Stimulated activated CD4-positive, alpha-beta T cell treated with anti-CD3 and anti-CD28 coated beads, Interleukin-15, amount 100 ng/mL, for 1 hour (primary cell): ENCODE measurements at places on chromosomes 11 and 22.

DNA sequence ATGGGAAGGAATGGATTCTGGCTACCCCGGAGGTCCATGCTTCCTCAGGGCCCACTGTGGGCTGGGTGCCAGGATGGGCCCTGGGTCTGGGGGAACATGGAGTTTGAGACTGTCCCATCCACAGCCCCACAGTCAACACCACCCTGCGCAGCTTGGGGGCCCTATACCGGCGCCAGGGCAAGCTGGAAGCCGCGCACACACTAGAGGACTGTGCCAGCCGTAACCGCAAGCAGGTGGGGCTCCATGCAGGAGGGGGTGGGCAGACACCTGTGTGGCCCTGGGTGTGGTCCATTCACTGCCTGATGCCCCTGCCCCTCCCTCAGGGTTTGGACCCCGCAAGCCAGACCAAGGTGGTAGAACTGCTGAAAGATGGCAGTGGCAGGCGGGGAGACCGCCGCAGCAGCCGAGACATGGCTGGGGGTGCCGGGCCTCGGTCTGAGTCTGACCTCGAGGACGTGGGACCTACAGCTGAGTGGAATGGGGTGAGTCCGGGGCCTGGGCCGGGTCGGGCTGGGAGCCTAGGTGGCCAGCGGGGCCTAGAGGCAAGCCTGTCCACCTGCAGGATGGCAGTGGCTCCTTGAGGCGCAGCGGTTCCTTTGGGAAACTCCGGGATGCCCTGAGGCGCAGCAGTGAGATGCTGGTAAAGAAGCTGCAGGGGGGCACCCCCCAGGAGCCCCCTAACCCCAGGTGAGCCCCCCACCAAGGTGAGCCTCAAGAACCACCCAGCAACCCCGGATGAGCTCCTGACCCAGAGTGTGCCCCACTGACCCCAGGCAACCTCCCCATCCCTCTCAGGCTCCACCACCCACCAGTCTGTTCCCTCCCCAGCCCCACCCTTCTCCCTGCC lies 2.7 kb upstream of the RAB1B start:
- DNase-seq: no peak

GRCh38 chr22:35961480-35962295 lies 66.9 kb downstream of the RBFOX2 start:
- DNase-seq: no peak

GRCh38 chr11:3188496-3189195 lies 23.5 kb upstream of the OSBPL5 start:
- no peak for DNase-seq

GRCh38 chr11:97525273-97525672 lies 1135.5 kb downstream of the JRKL start:
- DNase-seq: no peak

GRCh38 chr11:125638315-125638714 lies 13.4 kb downstream of the CHEK1 start:
- DNase-seq: no peak

DNA sequence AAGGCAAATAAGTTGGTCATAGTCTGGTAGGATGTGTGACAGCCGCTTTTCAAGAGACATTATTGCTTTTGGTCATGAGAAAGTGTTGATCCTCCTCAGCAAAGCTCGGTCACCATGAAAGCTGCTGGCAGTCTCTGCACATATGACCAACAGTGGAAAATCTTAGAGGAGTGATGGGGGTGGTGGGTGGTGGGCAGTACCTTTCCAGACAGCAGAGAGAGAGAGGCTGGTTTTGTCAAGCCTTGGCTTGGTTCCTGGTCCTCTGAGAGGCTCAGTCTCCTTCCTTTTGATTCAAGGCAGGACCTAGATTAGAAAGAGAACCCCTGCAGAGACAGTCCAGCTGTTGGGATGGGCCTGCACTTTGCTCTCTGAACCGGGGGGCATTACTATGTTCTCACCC lies 20.0 kb upstream of the VSIG10L2 start:
- DNase-seq: no peak

DNA sequence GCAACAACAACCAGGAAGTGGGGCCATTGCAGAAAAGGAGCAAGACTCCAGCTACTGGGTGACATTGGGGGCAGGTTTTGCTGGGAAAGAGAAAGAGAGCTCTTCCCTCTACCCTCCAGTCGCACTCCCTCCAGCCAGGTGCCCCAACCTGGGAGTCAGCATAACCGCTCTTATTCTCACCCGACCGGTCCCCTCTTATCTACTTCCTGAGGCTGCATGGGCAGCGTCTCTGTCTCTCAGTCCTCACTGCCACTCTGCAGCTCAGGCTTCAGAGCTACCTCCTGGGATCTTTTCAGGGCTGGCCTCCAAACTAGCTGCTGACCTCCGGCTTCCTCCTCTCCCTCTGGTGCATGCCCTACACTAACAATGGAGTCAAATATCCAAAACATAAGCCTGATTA lies 5.1 kb downstream of the ZNF70 start:
- DNase-seq: no peak

- DNase-seq: no peak
These were observed 462 bp downstream of the UBE2L6 start for GRCh38 chr11:57566905-57567514.

- no peak for DNase-seq
These were observed 22.7 kb upstream of the PLEKHB1 start for GRCh38 chr11:73623686-73624085.

GRCh38 chr11:102573851-102574250 lies 43.3 kb upstream of the MMP7 start:
- DNase-seq: no peak

DNA sequence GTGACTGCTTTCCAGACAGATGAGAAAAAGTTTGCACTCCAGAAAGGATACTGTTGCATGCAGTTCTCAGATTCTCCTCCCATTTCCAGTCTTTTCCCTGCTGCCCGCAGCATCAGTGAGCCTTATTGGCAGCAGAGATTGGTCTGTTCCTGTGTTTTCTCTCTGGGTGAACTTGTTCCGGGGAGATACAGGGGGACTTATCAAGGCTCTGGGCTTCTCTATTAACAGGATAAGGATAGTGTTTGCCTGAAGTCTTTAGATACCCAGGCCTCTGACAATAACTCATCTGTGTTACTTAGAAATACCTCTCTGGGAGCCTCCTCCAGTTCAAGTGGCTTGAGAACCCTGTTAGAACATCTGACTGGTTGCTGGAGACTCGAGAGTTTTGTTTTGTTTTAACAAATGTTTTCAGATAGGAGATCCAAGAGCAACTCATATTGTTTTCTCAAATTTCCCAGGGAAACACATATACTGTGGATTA lies 154.7 kb downstream of the BLID start:
- DNase-seq: no peak

DNA sequence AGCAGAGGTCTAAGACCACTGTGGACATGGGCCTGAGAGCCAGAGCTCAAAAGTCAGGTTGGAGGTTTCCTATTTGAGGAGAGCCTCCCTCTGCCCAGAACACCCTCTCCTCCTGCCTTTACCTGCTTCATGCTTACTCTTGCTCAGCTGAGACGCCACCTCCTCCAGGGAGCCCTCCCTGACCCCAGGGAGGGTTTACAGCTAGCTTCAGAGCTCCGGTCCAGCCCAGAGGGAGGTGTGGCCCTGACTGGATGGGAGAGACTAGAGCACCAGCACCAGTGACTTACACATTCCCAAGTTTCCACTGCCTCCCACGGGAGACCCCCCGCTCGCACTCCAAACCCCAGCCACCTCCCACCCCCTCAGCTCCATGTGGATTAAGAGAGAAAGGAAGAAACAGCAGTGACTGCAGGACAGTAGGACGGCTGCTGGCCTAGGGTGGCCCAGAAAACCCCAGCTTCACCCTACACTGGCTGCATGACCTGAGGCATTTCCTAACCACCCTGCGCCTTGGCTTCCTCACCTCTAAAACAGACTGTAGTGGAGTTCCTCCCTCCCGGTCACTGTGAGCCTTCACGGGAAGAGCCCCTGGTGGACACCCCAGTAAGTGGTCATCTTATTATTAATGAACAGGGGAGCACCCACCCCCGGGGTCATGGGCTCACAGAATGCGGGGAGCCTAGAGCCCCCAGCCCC lies 24.5 kb upstream of the PDGFB start:
- DNase-seq: no peak

DNA sequence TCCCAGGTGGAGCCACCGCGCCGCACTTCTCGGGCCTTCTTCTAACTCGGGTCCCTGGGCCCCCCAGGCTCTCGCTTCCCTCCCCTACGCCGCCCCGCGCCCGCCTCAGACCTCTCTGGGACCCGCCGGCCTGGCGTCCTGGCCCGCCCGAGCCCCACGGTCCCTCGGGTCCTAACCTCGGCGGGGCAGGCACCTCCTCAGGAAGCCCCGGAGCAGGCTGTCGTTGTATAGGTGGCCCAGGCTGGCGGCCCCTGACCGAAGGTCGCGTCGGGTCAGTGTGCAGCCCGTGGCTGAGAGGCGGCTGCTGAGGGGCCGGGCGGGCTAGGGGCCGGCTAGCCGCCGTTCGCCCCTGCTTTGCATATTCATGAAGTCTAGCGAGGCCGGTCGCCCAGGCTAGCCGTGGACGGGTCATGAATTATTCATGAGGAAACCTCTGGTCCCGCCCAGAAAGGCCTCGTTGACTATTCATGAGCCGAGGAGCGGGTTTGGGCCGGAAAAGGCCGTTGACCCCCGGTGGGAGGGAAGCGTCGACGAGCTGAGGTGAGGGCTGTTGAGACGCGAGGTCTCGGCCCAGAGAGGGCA lies at the start of gene HORMAD2:
TSS of gene HORMAD2 (plus strand) at position 513 of the 582 bp plus-strand sequence. CDS start 13,489 bp downstream, outside the sequence.
- no peak for DNase-seq

DNA sequence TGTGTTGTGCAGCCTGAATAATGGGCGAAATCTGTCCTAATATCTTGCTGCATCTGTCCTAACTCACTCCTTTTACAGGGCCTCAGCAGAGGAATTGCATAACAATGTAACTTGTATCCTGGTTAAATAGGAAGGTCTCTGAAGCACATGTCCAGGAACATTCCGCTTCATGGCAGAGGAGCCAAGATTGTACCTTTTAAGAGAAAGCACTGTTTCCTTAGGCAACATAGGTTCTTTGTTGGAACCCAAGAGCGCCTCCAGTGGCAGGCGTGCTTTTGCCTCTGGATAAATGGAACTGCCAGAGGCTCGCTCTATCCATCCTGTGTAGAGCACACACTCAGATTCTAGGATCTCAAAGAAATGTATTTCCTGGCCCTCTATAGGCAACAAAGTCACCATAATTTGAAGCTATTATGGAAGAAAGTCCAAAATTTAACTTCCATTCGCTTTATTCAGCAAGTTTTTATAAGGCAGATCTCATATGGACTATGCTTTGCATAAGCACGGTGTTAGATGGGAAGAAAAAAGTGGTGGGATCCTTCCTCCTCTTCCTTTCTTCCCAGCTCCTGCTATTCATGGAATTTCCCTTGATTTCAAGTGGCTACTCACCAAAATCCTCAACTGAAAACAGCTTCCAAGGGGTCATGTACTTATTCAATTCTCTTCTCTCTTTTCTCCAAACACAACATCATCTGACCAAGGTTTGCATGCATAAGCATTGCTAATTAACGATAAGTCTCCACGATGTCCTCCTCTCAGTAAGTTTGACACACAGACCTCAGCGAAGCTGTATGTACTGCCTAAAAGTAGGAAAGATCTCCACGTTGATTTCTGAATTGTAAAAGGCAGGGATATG lies at the start of gene BLID:
TSS of gene BLID (minus strand) at position 692 of the 856 bp plus-strand sequence. CDS start at position 399, 293 bp downstream.
- no peak for DNase-seq

DNA sequence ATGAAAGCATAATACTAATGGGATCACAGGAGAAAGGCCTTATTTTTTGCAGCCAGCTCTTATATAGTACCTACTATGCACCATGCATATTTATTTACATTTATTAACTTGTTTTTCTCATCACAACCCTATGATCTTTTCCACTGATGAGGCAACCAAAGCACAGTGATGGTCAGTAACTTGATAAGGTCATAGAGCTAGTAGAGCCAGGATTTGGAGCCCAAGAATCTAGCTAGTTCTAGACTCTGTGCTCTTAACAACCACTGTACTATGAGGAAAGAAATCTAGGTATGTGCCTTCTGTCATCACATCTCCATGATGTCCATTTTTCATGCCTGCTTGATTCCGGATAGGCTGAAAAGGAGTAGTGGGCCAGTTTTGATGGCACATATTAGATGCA lies 24.0 kb upstream of the ABTB2 start:
- DNase-seq: no peak

DNA sequence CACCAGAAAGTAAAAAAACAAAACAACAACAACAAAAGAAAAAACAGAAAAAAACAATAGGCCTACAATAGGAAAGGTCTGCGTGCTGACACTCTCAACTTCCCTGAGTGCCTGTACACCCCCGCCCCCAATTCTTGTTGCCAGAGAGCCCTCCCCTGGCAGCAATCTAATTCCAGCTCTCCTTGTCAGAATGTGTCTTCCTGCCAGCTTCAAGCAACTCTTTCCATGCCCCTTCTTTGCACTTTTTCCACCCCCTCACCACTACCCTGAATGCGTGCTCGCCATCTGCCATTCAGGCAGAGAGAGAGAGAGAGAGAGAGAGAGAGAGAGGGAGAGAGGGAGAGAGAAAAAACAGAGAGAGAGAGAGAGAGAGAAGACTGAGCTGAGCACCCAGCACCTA lies 245.0 kb downstream of the KIRREL3 start:
- no peak for DNase-seq

- DNase-seq: no peak
These were observed 82.6 kb downstream of the BARX2 start for GRCh38 chr11:129458278-129458677.

- DNase-seq: no peak
These were observed 12.2 kb upstream of the RHOD start for GRCh38 chr11:67044496-67044895.

DNA sequence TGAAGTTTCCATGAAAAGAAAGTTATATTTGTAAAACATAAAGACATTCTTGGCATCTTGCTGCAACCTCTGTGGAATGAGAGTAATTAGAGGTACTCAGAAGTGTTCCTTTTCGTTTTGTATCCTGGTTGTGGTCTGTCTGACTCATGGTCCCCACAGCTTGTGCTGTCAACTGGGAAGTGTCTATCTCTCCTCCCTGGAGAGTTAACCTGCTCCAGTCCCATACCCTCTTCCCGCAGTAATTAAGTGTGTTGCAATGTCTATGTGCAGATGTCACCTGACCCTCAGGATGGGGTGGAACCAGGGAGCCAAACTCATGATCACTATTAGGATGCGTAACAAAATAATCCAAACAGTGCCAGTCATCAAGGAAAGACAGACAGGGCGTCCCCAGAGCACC lies 23.0 kb upstream of the ZDHHC13 start:
- no peak for DNase-seq

GRCh38 chr11:69661413-69661715 lies 13.8 kb downstream of the LTO1 start:
- no peak for DNase-seq

GRCh38 chr11:1750481-1750839 lies at the start of gene IFITM10:
Gene IFITM10, minus strand, starts transcription at chr11:1750595. Its CDS starts 153 bp downstream, at chr11:1750442.
- DNase-seq: no peak

- DNase-seq: no peak
These were observed 426.8 kb upstream of the CADM1 start for GRCh38 chr11:115930886-115931547.

DNA sequence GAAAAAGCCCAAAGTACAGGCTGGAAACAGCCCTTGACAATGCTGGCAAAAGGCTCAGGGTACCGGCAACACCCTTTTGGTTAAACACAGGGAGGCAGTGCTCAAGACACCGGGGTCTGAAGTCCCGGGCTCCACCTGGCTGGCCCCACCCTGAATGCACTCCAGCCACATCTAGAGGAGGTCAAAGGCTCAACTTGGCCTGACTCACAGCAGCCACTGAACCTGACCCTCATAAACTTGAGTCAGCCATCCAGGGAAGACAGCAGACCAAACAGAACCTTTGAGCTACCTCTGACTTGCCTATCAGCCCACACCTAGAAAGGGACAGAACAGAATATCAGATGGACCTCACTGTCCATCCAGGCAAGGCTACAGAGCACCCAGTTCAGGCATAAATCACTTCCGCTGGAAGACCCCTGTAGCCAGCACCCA lies 3.8 kb downstream of the CFL1 start:
- no peak for DNase-seq

- peak; percentile 96 for DNase-seq
These were observed at the start of gene CAT for GRCh38 chr11:34438529-34439507. Gene CAT, plus strand, starts transcription at chr11:34438934. Its CDS starts 80 bp downstream, at chr11:34439014.
